ENCODE measurements at places on chromosomes 16 and 17.

GRCh38 chr16:31076319-31076718 lies 2.1 kb downstream of the ZNF646 start:
- no peak for DNase-seq

GRCh38 chr17:74466111-74466827 lies at the start of gene CD300A:
TSS of gene CD300A (plus strand) at chr17:74466634. CDS start at chr17:74466704, 70 bp downstream.
- peak; percentile 71 for DNase-seq

DNA sequence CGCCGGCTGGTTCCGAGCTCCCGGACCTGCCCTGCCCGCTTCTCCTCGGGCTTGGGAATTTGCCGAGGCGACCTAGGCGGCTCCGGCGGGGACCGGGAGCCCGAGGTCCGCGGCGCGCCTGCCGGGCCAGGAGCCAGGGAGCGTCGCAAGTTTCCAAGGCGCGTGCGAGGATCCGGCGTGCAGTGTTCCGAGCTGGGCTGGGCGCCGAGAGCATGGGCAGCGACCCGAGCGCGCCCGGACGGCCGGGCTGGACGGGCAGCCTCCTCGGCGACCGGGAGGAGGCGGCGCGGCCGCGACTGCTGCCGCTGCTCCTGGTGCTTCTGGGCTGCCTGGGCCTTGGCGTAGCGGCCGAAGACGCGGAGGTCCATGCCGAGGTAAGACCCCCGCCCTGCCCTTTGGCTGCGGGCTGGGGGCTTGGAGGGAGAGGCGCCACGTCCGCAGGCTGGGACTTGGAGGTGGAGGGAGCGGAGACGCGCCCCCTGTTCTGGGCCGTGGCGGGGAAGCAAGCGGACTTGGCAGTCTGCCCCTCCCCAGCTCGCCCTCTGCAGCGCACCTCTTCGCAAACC lies 668 bp downstream of the MMP15 start:
- no peak for DNase-seq

GRCh38 chr16:88550246-88550661 lies 19.9 kb upstream of the ZC3H18 start:
- DNase-seq, result no peak

GRCh38 chr16:60655514-60656153 lies 1380.6 kb downstream of the CDH8 start:
- DNase-seq, result no peak

Data from sciatic nerve (tissue), 2 donors.